ENCODE measurements at places on chromosomes 7 and 10. TPM values are rescaled to one million over a fixed set of nuclear protein-coding genes. Genes with fewer than 3 reads are reported as not detected.

The ATOH7 gene
- total RNA-seq: not detected

The HGF gene
- 57.1 TPM for total RNA-seq

The SEMA3A gene
- 10.4 TPM for total RNA-seq

The ITIH5 gene
- total RNA-seq: 72.5 TPM

The SPAM1 gene
- total RNA-seq: 1.2 TPM

The RPEL1 gene
- 3.9 TPM for total RNA-seq

The FAM241B gene
- not detected for total RNA-seq

The LRIT1 gene
- 3.6 TPM for total RNA-seq

The NPTX2 gene
- 14.7 TPM for total RNA-seq

The ZP3 gene
- total RNA-seq: not detected

The DYNC1I1 gene
- total RNA-seq: 2.9 TPM

The AKR1C8 gene
- total RNA-seq: 2.9 TPM

The TAS2R40 gene
- 0.72 TPM for total RNA-seq

The PIK3CG gene
- total RNA-seq: 10.6 TPM

The PAPOLB gene
- 1.9 TPM for total RNA-seq

The WEE2 gene
- total RNA-seq: 1.9 TPM

The EEF1AKMT2 gene
- 29.9 TPM for total RNA-seq

The PMS2 gene
- total RNA-seq: 15.4 TPM

The ICA1 gene
- 4.3 TPM for total RNA-seq

The COBL gene
- 5.3 TPM for total RNA-seq

The VPS26A gene
- total RNA-seq: 26.2 TPM

The TMEM213 gene
- 4.6 TPM for total RNA-seq

The ZNF488 gene
- total RNA-seq: 0.96 TPM

The EMX2 gene
- total RNA-seq: 25.3 TPM

The HOXA1 gene
- 1.9 TPM for total RNA-seq

The FAM200A gene
- total RNA-seq: 8.4 TPM

The INSYN2A gene
- total RNA-seq: 3.9 TPM

The C10orf53 gene
- 1.2 TPM for total RNA-seq

The CCDC3 gene
- 56.8 TPM for total RNA-seq

The WASL gene
- 21.4 TPM for total RNA-seq

The PRPS1L1 gene
- 3.9 TPM for total RNA-seq

The SPDYE16 gene
- total RNA-seq: 3.6 TPM

The IFIT5 gene
- total RNA-seq: 13.5 TPM

The AKR1D1 gene
- 65.2 TPM for total RNA-seq

The GLI3 gene
- 17.1 TPM for total RNA-seq

The RBM48 gene
- total RNA-seq: 10.1 TPM

The PPP1R17 gene
- total RNA-seq: 0.96 TPM

The SAP25 gene
- total RNA-seq: not detected

The A1CF gene
- 2.9 TPM for total RNA-seq

The ASZ1 gene
- 4.8 TPM for total RNA-seq

The STEAP2 gene
- total RNA-seq: 22.4 TPM

The ASB10 gene
- not detected for total RNA-seq

The VAX1 gene
- total RNA-seq: 0.96 TPM

The ABCA13 gene
- total RNA-seq: 5.5 TPM

The NUTM2A gene
- total RNA-seq: not detected

The ATG9B gene
- 2.6 TPM for total RNA-seq

The ARHGEF5 gene
- 5.3 TPM for total RNA-seq

The PKD2L1 gene
- not detected for total RNA-seq

The DEPP1 gene
- 11.6 TPM for total RNA-seq

The TMEM196 gene
- total RNA-seq: 14.9 TPM

The MSS51 gene
- total RNA-seq: 1.4 TPM

The TAF3 gene
- total RNA-seq: 4.6 TPM

The CYP2E1 gene
- 0.72 TPM for total RNA-seq

The IL2RA gene
- total RNA-seq: 5.1 TPM

The ACHE gene
- total RNA-seq: not detected

The ARID5B gene
- total RNA-seq: 81.9 TPM

The TACC2 gene
- 10.6 TPM for total RNA-seq

The CYP3A4 gene
- total RNA-seq: 0.72 TPM

The CAMK2B gene
- not detected for total RNA-seq

Measured in umbilical cord (tissue), 2 donors.